ENCODE measurements at places on chromosomes 6 and 20.

DNA sequence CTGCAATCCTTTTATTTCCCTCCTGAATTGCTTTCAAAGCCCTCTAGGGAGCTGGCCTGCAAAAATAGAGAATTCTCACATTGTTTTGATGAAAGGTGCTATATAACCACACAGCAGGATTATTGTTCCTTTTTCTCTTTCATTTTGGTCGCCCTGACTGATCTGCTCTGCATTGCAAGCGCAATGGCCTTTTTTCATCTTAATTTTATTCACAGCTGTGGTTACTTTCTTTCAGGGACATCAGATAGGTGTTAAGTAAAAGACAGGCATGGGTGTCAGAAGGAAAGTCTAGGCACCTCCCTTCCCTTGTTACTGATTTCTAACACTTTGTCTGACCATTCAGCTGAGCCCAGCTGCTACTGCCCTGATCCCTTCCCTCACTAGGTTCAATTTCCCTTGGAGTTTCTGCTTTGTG is 850.5 kb upstream of the MAP3K7 start:
- no peak for DNase-seq

GRCh38 chr6:111129013-111129412 is 41.7 kb downstream of the SLC16A10 start:
- no peak for DNase-seq

DNA sequence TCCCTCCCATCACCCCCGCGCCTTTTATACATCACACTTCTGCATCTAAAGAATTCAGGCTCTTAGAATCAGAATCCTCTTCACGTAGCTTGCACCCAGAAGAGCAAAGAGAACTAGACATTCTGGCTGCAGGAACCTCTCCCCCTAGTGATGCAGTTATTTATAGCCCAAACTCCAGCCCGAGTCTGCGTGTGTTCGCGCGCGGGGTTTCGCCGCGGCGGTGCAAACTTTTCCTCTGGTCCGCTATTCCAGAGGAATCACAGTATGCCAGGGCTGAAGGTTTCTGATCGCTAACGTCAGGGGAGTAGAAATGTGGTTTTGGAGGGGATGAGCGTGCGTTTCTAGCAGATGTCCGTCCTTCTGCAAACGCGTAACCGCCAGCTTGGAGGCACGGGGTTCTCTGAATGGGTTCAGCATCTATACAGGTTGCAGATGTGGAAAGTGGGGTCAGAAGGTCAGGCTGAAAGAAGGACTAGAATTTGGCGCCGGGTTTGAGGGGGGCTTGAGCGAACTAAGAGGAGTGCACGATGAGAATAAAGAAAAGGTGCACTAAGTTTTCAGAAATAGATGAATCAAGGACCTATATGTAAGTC is 1.8 kb downstream of the EPHA7 start:
- DNase-seq, result peak; percentile 43

- no peak for DNase-seq
Observed at GRCh38 chr20:52683761-52684160, 288.4 kb upstream of the TSHZ2 start.

- no peak for DNase-seq
Observed at GRCh38 chr20:39778847-39779604, 816.9 kb downstream of the DHX35 start.

DNA sequence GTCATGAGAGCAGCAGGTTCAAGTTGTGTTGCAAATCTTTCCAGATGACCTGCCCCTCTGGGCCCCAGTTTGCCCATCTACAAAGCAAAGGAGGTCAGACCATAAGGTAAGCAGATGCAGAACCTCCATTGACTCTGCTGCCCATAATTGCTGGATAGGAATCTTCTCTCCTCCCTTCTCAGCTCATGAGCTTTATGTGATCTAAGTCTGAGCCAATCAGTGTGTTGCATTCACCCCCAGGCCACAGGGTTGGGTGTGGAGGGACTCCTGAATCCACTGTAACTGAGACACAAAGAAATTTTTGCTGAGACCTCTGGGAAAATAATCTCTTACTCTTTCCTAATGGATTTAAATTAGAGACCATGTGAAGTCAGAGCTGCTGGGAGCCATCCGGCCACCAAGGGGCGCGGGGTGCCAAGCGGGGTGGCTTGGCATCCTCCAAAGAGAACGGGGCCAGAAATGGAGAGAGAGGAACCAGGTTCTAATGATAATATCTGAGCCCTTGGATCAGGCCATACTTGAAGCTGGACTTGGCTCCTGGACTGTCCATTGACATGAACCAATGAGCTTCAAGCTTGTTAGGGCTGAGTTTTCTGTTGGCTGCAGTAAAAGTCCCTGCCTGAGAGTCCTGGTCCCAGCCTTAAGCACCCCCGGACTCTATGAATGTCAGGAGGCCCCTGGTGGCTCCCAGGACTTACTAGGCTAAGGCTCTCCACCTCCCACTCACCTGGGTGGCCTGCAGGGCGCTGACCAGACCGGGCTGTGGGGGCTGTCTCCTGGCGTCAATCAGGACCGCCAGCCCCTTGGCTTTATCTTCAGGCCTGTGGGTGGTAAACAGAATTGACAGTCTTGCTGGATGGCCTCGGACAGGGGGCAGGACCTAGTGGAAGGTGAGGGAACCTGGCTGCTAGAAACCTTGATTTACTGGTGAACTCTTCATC is 32.8 kb downstream of the KIAA1755 start:
- no peak for DNase-seq

DNA sequence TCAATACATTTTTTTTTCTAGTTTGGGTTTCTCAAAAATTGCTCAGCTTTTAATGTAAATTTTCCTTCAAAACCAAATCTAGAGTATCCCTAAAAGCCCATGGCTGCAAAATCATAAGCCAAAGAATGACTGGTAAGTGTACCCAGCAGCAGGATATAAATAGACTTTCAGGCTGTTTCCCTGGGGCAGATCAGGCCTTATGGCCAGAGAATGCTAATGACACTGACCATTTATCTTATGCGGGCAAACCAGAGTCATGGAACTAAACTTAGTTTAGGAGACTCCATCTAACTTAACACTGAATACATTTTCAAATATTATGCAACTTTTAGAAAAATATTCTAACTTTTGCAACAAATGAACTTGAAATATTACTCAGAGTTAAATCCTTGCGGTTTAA is 7.4 kb downstream of the OSER1 start:
- no peak for DNase-seq

GRCh38 chr6:140874066-140874465 is 1258.7 kb upstream of the GJE1 start:
- no peak for DNase-seq

GRCh38 chr6:144804246-144804790 is 519.2 kb downstream of the UTRN start:
- DNase-seq, result no peak

- DNase-seq, result no peak
Observed at GRCh38 chr6:135798751-135799515, 52.6 kb upstream of the PDE7B start.

DNA sequence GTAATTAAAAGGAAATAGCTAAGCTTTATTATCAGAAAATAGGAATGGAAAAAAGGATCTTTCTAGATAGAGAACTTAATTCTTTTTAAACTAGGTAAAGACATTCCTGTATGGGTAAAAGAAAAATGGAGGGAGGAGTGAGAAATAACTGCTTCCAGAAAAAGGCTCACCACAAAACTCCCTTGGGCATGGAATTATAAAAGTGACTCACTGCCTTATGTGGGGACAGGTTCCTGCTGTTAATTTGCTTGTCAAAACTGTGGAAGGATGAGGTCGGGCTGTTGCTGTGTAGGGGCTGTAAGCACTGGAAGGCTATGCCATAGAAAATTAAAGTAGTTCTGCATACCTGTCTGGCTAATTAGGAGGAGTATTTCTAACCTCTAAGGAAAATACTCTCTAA is 158.7 kb downstream of the UBE3D start:
- no peak for DNase-seq

GRCh38 chr6:161637658-161638057 is 363.8 kb upstream of the AGPAT4 start:
- no peak for DNase-seq

- no peak for DNase-seq
Observed at GRCh38 chr6:147156218-147156617, 48.0 kb upstream of the STXBP5 start.

DNA sequence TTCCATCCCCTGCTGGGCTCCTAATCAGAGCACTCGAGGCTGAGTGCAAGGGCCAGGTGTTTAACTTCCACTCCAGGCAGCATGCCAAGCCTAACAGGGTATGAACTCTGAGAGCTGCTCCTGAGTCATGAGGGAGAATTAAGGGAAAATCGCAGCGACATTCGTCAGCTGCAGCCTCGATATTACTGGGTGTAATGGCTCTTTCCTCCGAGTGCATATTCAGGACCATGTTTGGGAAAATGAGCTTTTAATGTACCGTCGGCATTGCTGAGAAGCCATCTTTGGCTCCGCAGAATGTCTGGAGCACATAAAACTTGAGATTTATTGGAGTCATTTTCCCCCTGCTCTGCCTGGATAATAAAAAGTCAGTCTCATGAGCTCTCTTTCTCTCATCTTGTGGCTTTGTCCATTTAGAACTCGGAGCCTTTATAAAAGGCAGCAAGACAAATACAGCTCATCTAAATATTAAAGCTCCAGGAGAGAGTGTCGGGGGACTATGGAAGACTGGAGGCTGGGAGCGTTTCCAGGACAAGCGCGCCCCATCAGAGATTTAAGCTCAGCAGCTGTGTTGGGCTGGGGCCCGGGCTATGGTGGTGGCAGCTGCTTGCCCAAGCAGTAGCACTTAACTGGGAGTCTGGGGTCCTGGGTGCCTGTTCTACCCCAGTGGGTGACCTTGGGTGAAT is 103.7 kb downstream of the TOX2 start:
- peak; percentile 92 for DNase-seq

DNA sequence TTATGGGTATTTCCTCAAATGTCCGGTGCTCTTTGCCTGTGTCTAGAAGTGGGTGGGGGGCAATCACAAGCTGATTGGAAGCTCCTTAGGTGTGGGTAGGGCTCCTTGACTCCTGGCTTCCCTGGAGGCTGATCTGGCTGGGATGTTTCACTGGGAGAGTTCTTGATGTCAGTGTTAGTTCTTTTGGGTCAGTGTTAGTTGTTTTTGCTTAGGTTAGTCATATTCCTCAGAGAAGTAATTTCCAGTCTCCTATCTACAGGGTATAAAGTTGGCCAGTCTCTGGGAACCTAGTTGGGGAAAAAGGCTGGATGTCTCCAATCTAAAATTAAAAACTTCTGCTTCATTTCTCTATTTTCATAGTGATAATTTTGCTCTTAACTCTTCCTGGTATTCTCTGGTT is 23.6 kb downstream of the CDC5L start:
- DNase-seq, result no peak

DNA sequence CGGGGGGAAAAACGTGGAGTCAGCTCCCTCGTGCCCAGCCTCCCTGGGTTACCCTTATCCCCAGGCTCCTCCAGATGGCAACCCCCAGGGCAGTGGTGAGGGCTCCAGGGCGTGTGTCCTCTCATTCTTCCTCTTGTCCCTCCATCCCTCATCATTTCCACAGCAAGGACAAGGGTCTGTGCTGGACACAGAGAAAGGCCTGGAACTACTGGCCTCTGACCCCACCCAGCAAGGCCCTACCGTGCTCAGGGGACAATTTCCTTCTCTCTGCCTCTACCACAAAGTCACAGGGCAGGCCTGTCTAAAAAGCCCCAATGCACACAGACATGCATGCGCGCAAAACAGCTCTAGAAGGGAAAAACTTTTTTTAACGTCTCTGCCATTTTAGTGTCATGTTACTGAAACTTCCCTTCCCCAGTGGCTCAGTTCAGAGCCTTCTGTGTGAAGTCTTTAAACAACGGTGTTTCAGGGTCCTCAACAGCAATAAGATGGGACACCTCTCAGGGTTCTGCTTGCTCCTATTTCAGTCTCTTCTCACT is 1.1 kb upstream of the SLC35B2 start:
- DNase-seq, result no peak

DNA sequence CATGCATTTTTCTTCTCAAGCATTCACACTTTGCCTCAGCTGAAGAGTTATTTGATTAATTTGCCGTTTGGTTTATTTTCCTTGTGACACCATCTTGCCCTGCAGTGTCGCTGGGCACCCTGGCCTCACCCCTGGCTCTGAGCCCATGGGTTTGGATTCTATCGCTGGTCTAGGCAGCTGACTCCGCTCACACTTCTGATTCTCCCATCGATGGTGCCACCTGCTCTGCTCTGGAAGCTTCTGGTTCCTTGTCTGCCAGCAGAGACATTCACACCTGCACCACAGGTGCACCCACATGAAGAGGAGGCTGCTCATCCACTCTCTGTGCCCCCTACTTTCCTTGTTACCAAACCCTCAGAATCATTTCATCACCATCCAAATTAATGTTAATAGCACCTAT is 291.6 kb upstream of the CDH4 start:
- no peak for DNase-seq

- DNase-seq, result no peak
Observed at GRCh38 chr6:119325559-119326265, 23.8 kb downstream of the MAN1A1 start.

- DNase-seq, result no peak
Observed at GRCh38 chr20:55586610-55587009, 418.7 kb downstream of the CBLN4 start.

- DNase-seq, result no peak
Observed at GRCh38 chr6:148887181-148887580, 140.4 kb downstream of the UST start.

GRCh38 chr6:131490441-131490840 is 82.6 kb upstream of the ARG1 start:
- DNase-seq, result no peak

GRCh38 chr6:90251295-90251992 is 45.2 kb downstream of the BACH2 start:
- DNase-seq, result no peak

DNA sequence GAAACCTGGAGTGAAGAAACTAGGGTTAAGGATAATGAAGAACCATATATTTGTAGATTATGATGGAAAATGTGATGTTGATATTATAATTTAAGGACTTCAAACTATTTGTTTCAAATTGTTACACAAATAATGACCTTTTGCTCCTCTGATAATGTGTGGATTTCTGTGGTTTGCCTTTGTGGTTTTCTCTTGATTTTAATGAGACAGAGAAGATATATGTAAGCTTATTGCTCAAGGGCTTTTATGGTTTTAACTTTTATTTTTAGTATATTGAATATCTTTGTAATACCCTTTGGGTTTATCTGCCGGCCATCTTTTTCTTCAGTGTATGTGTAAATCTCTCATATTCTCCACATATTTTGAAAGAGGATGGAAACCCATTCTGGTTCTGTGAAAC is 362.3 kb downstream of the RIMS1 start:
- DNase-seq, result no peak

- no peak for DNase-seq
Observed at GRCh38 chr6:158640519-158640918, 4.0 kb downstream of the DYNLT1 start.

DNA sequence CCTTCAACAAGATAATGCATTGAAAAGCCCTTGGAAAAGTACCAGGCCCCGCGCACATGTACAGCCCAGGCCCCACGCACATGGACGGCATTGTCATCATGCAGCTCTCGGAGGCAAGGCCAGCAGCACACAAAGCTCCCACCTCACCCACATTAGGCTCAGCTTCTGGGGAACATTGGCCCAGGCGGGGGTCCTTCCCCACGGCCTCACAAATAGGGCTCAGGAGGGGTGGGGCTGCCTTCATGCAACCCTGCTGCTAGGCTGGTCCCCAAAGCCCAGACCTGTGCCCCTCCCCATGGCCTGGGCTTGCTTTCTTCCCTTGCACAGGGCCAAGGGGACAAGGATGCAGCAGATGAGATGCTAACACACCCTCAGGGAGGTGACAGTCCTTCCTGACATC is 26.7 kb downstream of the NPEPL1 start:
- no peak for DNase-seq
